ENCODE measurements at places on chromosomes 16 and 17. TPM values are rescaled to one million over a fixed set of nuclear protein-coding genes. Genes with fewer than 3 reads are reported as not detected.

Gene ERI2
- total RNA-seq, result 14.0 TPM

Gene SCGB1C2
- not detected for total RNA-seq

Gene BAHCC1
- total RNA-seq, result 1.0 TPM

Gene ZNF594
- 10.2 TPM for total RNA-seq

GRCh38 chr16:86158688-86159360 is 259.9 kb downstream of the IRF8 start:
- no peak for DNase-seq

Measured in M059J (cell line).